NCI-H187 (cell line): ENCODE measurements at places on chromosomes 4 and X.

- DNase-seq = no peak
Observed at GRCh38 chrX:134371133-134371532, 88.8 kb upstream of the HPRT1 start.

GRCh38 chr4:189081826-189082225 lies 858.8 kb upstream of the FRG1 start:
- DNase-seq = no peak

GRCh38 chrX:40573763-40574162 lies 7.0 kb upstream of the ATP6AP2 start:
- DNase-seq = no peak

DNA sequence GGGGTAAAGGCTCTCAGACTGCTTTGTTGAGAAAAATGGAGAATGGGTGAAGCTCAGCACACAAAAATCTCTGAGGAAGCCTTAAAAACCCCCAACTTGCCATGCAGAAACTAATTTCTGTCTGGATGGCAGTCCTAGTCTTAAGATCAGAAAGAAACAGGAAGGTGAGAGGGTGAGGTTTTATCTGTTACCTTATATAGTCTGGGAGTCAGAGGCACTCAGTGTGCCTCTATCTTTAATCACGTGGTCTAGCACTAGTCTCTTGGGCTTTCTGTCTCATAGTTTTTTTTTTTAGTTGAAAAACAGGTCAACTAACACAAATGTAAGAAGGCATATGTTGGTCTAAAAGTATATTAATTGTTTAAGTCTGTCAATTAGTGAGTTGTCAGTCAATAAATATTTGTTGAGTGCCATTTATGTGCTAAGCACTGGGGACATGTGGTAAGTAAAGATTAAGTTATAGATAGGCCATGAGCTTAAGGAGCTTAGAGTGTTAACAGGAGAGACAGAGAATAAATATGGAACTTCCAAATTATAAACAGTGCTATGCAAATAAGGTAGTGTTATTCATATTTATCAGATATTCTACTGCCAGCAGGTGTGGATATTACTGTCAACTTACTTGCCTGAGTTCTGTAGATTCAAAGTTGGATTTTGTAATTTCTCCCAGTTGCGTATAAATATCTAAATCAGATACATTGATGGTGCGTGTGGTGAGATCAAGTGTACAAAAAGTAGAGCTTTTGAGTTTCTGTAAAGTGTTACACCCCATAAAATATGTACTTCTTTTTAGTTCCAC lies 7.0 kb downstream of the CYBB start:
- no peak for DNase-seq

DNA sequence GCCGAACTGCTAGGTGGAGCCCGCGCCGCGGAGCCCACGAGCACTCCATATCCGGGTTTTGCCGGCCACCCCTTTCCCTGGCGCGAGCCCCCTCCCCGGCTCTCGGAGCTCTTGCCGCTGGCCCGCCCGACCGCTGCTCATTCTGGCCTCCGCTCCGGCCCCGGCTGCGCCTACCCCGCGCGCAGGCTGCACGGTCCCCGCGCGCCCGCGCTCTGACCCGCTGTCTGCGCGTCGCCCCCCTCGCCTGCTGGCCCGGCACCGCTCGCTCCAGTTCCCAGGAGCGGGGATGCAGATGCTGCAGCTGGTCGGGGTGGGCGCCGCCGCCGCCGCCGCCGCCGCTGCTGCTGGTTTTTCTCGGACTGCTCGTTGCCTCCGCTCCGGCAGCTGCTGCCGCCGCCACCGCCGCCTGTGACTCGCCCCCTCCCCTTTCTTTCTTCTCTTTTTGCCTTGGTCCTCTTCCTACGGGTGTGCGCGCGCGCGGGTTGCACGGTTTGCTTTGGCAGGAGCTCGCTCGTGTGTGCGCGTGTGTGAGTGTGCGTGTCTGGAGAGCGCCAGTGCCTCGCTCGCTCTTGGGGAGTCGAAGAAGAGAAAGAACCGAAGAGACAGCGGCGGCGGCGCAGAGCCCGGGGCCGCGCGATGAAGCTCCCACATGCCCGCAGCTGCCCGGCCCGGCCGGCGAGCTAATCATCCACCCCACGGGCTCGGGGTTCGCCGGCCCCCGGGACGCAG lies at the start of gene ADGRL3:
TSS of gene ADGRL3 (plus strand) at position 140 of the 729 bp plus-strand sequence.
- peak; percentile 67 for DNase-seq

DNA sequence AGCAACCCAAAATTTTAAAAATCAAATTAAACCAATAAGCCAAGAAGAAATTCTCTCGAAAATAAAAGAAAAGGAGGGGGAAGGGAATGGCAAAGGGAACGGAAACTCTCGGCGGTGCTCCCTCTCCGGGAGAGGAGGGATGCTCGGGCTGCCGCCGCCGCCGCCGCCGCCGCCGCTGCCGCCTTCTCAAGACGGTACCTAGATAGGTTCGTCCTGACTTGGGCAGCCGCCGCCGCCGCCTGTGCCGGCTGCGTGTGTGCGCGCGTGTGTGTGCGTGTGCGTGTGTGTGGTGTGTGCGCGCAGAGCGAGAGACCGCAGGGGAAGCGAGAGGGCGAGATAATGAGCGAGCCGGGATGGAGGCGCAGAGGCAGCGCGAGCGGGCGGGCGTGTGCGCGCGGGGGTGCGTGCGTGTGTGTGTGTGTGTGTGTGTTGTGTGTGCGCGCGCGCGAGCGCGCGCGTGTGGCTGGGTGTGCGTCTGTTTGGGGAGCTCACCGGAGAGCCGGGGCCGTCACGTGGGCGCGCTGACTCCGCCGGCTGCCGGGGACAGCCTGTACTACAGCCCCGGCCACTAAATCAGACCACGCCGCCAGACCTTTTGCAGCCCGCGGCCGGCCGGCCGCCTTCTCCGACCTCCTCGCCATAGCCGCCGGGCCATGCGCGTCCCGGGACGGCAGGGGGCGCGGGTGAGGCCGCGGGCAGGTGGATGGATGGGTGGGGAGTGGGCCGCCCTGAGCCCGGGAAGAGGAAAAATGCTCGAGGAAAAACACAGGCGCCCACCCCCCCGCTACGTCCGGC lies 111.6 kb downstream of the DHX15 start:
- DNase-seq = peak; percentile 75

DNA sequence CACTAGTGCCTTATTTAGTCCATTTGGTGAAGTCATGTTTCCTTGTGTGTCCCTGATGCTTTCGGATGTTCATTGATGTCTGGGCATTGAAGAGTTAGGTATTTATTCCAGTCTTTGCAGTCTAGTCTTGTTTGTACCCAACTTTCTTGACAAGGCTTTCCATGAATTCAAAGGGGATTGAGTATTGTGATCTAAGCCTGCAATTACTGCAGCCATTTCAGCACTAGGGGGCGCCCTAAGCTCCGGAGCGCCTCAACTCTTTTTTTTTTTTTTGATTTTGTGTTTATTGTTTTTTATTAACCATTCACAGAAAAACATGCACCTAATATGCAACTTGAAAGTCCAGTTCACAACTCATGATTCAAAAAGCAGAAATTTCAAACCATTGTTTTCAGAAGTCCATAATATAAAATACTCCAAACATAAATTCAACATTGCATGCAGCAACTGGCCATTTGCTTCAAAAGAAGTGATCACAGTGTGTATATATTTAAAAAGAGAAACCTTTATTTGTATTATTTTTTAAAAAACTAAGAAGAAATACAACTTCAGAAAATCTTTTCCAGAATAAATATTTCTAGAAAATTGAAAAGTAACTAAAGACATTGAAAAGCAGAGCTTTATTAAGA lies 59.2 kb downstream of the PTPN13 start:
- no peak for DNase-seq

DNA sequence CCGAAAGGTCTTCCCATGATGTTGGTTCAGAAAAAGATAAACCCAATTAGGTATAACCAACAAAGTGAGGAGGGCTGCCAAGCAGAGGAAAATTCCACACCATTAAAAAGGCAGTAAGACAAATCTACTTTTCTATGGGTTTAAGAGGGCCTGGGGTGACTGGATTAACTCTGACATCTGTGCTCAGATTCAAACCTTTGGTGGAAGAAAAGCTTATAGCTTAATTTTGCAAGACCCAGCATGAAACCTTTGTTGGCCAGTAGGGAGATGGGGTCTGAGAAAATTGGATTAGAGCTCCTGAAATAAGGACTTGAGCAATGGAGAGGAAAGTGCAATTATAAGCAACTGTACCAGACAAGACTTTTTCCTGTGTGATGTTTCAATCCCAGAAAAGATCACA lies 104.2 kb downstream of the KDR start:
- DNase-seq = no peak

- DNase-seq = no peak
Observed at GRCh38 chrX:148600131-148600530, 99.7 kb downstream of the AFF2 start.

DNA sequence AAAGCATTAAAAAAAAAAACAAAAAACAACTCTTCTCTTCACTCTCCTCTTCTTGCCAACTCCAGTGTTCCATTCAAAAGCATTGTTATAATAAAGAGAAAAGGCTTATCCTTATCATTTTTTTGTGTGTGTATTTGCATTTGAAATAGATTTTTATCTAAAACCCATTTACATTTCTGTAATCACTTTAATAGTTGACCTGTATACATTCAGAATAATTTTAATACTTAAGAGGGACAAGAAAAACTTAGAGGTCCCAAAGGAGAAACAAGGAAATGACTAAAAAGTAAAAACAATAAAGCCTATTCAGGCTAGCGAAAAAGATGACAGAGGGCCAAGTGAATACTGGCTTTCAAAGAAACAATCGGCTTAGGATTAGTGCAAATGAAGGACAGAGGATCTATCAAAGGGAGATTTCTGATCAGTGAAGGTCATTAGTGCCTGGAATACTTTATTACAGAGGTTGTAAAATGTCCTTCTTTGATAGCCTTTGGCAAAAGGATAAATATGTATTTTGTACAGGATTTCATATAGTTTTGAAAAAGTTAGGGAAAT lies 808.3 kb downstream of the RPA4 start:
- DNase-seq = no peak

- DNase-seq = no peak
Observed at GRCh38 chr4:69489856-69490255, 5.8 kb downstream of the UGT2B4 start.

GRCh38 chr4:57095956-57096355 lies 14.2 kb downstream of the IGFBP7 start:
- no peak for DNase-seq

GRCh38 chr4:152540293-152540674 lies 4.4 kb upstream of the FBXW7 start:
- DNase-seq = no peak

DNA sequence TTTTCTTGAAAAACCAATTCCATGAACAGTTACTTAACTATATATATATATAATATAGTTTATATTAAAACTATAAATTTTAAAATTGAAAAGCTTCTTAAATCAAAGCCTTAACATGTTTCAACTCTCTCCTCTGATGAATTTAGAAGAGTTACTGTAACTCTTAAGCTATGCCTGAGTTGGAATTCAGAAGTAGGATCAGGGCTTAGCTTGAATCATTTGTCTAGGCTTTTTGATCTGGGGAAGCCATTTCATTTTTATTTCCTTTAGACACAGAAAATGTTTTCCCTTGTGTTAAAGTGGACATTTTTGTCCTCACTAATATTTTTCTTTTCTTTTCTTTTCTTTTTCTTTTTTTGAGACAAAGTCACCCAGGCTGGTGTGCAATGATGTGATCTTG lies 40.4 kb upstream of the PDLIM5 start:
- no peak for DNase-seq

DNA sequence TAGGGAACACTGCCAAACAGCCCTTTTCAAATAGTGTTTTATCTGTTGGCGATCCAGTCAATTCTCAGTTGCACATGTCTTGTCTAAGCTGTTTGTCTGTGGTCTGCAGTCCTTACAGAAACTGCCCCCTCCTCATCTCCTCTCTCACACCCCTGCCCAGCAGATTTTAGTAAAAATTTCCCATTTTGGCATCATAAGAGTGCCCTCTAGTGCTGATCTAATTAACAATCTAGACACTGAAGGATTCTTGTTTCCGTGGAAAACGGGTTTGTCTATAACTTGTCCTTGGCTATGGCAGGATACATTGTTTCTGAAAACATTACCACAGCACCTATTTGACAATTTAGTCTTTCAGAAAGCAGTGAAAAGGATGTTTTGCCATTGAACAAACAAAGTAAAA lies 227.2 kb upstream of the MBNL3 start:
- DNase-seq = no peak

- DNase-seq = no peak
Observed at GRCh38 chr4:177057186-177057585, 252.5 kb upstream of the NEIL3 start.

DNA sequence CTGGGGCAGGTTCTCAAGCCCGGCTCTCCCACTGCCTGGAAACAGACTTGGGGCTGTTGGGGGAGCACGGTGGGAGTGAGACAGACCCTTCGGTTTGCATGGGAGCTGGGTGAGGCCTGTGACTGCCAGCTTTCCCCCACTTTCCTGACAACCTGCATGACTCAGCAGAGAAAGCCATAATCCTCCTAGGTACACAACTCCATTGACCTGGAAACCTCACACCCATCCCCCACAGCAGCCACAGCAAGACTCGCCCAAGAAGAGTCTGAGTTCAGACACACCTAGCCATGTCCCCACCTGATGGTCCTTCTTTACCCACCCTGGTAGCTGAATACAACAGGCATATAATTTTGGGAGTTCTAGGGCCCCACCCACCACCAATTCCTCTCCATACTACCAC lies 57.6 kb upstream of the UBQLN2 start:
- DNase-seq = no peak

- DNase-seq = no peak
Observed at GRCh38 chr4:13470379-13470778, 13.8 kb downstream of the RAB28 start.

- DNase-seq = no peak
Observed at GRCh38 chr4:3702561-3703221, 63.5 kb upstream of the ADRA2C start.

GRCh38 chr4:140764785-140765392 lies 8.7 kb upstream of the TBC1D9 start:
- no peak for DNase-seq

- DNase-seq = no peak
Observed at GRCh38 chr4:133544097-133544496, 395.0 kb downstream of the PCDH10 start.

- no peak for DNase-seq
Observed at GRCh38 chrX:134626434-134626833, 31.8 kb downstream of the PLAC1 start.

GRCh38 chrX:70041993-70042392 lies 7.7 kb downstream of the AWAT2 start:
- DNase-seq = no peak

DNA sequence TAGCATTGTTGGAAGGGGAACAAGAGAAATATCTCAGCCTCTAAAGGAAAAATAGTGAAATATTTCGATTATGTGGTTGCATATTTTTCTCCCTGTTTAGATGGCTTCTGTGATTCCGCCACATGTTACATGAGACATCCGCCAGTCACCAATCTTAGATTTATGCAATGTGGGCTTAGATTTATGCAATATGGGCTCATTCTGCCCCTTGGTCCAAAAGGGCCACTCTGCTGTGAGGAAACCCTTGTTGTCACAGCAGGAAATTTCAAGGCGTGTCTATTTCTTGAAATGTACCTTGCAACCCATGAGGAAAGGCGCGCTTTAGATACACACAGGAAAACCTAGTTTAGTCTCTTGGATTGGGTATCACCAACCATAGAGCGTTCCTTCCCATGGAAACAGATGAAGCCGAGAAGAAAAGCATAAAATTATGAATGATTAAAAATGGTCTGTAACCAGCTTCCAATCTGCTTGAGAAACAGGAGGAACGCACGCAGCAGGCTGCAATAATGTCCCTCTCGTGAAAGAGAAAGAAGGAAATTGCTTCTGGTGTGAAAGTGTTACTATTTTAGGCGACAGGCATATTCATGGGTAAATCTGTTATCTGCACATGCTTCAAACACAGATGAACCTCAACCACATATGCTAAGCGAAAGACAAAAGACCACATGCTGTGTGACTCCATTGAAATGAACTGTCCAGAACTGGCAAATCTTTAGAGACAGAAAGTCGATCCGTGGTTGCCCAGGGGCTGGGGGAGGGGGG lies 3.7 kb downstream of the RS1 start:
- DNase-seq = peak; percentile 64
